Frontal cortex (tissue), 4 donors: ENCODE measurements at places on chromosomes 2 and 18.

DNA sequence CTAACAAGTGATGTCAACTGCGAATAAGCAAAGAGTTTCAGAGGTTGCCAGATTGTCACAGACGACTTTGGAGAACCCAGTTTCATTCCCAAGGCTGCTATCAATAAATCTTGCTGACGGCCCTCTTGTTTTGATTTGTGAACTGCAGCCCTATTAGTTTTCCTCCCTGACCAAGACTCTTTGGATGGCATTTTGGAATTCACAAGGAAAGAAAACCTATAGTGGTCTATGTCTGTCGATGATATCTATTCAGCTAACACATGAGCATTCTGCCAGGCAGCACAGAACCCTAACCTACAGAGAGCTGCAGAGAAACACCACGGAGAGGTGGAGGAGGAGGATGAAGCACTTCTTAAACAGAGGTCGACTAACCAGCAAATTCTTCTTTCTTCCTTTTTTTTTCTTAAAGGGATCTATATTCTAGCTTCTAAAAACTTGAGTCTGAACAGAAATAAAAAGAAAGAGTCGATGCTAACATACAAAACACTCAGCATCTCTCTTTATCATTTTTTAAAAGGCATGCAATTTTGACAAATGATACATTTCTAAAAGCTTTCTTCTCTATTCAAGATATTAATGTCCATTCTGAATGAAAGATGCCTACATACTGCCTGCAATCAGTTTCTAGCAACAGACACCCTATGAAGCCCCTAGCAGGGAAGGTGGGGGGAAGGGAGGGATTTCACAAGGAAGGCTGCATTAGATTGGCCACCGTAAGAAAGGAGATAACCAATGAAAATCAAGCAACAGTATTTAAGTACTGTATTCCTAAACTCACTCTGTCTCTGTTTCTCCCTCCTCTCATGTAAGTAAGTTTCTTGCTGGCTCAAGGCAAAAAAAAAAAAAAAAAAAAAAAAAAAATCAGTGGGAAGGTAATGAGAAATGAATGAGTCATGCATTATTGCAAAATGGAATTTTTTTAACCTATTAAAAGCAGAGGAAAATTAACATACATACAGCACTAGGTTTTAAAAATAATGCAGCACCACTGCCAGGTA is 83.0 kb upstream of the CHRNA1 start:
- no peak for DNase-seq

GRCh38 chr2:211931314-211931713 is 607.3 kb downstream of the ERBB4 start:
- no peak for DNase-seq

DNA sequence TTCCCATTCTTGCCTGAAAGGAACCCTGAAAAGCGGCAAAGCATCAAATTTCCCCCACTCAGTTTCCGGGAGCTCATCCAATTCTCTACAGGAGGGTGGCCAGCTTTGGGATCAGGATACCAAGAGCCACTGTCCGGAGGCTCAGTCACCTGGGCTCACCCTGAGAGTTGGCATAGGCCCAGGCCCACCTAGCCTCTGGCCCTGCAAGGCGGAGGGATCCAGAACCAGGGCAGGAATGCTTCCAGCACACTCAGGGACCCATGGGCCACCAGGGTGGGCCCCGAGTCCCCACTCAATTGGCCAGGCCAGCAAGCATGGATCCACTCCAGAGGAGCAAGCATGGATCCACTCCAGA is 432.9 kb upstream of the MYT1L start:
- DNase-seq = no peak

- no peak for DNase-seq
Observed at GRCh38 chr2:173040729-173041128, 34.9 kb upstream of the MAP3K20 start.

GRCh38 chr2:196174404-196174803 is 3.0 kb upstream of the STK17B start:
- no peak for DNase-seq

DNA sequence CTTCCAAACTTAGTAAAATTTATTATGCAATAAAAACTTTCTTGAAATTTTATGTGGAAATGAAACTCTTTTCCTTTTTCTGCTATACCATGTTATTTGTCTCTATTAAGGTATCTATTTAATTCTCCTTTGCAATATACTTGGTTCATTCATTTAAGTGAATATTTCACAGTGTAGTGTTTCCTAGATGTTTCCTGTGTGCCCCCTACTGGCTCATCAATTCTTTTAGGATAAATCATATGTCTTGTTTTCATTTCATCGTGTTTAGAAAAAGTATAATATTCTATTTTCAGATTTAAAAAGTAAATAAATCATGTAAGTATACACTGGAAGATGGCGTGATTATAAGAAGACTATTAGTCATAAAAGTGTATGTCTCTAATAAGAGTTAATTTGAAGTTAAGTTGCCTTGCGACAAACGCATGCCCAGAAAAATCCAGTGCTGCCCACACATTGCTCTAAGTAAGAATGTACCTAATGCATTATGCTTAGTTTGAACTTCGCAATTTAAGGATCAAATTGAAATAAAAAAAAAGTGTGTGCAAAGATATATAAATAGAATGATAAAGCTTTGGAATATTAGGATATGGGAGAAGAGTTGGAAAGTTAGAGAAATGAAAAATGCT is 525.4 kb downstream of the KCNJ3 start:
- peak; percentile 2 for DNase-seq

DNA sequence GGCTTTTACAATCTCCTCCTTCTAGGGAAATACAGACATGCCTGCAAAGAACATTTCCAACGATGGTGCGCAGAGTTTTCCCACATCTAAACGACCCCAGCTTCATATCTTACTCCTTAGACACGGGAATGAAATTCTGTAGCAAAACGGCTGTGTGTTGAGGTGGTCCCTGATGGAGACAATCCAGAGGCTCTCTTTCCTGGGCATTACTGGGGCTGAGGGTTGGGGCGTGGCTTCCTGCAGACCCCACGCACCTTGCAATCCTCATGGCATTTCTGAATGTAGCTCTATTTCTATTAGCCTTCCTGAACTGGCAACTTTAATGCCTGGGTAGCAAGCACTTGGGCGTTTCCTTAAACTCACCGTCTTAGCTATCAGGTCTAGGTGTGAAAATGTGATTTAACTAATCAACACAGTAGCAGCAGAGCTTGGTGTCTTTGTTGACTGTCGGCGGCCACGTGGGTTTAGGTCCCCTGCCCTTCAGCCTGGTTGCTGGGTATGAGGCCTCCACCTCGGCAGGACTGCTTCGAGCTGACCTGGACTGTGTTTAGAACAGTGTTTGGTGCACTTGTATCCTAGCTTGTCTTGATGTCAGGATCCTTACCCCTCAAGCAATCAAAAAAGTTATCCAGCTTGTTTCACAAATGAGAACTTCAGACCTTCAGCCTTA is 242.8 kb downstream of the GBX2 start:
- no peak for DNase-seq

- no peak for DNase-seq
Observed at GRCh38 chr18:46344416-46345180, 240.4 kb downstream of the HAUS1 start.

- DNase-seq = no peak
Observed at GRCh38 chr2:236976266-236977062, 109.2 kb upstream of the COPS8 start.

DNA sequence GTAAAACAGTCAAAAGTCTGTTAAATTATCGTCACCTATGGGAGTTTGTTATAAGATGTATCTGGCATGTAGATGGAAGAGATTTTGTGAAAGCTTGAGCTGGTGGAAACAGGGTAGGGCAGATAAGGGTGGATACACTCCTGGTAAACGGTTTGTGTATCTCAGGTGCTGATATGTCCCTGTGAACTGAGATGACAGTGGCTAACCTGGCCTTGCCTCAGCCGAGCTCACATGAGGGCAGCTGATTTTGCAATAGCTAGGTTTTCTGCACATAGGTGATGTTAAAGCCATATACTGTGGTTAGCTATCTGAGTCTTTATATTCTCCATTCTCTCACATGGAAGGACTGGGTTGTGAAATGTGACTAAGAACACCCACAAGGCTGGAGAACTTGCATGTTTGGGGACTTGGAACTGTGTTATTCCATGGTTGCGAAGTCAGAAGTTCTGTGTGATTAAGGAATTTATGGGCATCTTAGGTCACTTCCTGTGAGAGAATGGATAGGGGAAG is 205.1 kb downstream of the TPGS2 start:
- DNase-seq = no peak

DNA sequence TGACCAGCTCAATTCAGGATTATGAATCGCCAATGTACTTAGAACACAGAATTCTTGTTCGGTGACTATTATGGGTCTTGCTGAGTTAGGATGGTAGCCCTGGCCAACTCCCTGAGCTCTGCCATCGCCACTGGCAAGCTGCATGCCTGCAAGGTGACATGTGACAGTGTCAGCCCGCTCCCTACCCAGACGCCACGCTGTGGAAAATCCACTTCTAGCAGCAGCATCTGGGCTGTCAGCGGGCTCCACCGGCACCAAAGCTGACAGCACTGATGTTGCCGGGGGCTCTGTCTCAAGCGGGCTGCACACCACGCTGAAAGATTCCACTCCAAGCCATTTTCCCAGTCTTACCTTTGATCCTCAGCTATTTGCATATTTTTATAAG is 100.7 kb downstream of the MYT1L start:
- DNase-seq = peak; percentile 22

DNA sequence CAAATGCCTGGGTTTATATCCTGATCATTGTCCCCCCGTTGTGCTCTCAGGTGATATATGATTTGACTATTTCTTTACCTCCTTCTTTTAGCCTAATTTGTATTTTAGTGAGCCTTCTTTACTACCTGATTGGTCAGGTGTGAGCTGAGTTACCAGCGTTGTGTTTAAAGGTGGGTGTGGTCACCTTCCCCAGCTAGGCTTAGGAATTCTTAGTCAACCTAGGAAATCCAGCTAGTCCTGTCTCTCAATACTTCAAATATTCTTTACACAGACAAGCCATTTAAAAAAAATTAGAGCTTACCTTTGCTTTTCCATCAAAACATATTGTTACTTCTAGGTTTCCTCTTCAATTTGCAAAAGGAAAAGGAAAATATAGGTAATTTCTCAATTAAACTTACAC is 30.2 kb downstream of the KYNU start:
- no peak for DNase-seq

DNA sequence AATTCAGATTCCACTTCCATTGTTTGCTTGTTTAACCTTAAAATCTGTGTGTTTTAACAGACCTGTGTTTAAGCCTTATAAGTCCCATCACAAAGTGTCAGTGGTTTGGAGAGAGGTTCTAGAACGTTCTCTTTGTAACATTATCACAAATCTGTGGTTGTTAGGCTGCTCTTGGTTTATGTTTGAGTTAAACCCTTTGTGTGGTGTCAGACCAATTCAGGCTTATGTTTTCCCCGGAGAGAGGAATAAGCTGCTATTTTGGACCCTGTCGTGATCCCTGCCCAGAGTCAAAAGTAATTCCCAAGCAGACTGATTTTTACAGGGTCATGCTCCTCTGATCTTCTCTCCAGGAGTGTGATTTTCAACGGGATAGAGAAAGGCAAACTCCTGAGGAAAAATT is 43.8 kb upstream of the LTBP1 start:
- DNase-seq = no peak

- no peak for DNase-seq
Observed at GRCh38 chr2:74206180-74206688, 7.8 kb downstream of the MTHFD2 start.

DNA sequence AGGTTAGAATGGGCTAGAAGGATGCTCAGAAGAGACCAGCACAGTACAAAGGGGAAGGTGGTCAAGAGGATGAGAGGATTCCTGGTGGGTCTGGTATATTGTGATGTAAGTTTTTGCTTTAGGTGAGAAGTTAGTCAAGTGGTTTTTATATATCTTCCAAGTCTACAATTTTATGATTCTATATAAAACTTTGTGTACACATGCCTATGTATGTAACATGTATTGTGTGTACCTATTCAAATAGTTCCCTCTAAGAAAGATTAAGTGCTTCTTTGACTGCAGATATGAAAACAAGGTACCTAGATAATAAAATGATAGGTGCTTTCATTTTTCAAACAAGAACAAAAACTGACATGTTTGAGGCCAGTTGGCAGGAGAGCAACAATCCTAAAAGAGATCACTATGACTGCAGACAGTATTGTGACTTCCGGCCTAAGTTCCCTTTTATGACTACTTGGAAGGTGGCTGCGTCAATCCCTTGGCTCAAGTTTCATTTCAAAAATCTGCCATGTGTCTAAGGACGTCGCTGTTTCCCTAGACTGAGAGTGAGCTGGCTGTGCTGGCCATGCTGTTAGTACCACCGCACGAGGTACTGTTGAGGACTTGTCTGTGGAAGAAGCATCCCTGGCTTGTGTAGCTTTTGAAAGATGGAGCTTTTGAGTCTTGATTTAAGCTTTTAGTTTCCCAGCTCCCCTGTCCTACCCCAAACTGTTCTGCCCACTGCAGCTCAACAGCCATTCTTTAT is 123.1 kb downstream of the PRPF40A start:
- no peak for DNase-seq

DNA sequence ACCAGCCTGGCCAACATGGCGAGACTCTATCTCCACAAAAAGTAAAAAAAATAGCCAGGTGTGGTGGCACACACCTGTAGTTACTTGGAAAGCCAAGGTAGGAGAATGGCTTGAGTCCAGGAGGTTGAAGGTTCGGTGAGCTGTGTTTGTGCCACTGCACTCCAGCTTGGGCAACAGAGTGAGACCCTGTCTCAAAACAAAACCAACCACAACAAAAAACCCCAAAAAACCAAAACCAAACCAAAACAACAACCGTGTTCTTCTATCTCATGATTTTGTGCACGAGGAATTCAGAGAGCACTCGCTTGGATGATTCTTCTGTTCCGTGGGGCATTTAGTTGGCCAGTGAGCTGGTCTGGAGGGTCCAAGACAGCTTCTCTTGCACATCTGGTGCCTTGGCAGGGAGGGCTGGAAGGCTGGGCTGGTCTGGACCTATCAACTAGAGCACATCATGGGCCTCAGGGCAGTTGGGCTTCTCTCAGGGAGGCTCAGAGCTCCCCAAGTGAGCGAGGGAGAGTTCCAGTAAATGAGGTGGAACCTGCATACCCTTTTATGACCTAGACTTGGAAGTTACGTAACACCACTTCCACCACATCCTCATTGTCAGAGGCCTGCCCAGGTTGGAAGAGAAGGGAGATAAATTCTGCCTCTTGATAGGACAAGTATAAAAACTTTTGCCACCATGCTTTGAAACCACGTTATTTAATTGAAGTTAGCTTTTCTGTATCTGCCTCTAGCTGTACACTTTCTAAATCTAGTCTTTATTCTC is 25.2 kb downstream of the SIX2 start:
- DNase-seq = no peak

DNA sequence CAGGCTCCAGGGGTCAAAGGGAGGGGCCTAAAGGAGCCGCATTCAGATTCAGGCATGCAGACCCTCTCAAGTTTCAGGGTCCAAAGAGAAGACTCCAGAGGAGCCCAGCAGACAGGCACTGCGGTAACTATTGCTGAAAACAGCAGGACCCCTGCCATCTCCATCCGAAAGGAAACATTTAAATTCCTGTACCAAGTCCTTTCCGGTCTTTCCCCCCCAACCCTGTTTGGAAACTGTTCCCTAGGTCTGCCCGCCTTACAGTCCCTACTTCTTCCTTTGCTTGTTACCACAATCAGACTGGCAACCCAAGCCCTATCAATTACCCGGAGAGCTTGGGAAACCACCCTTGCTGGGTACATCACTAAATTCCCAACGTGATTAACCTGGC is 82.0 kb downstream of the DNMT3A start:
- no peak for DNase-seq
